ENCODE measurements at places on chromosomes 6 and 20.
A peak's percentile ranks its signal among the peaks of the same experiment; 100 is the strongest.

DNA sequence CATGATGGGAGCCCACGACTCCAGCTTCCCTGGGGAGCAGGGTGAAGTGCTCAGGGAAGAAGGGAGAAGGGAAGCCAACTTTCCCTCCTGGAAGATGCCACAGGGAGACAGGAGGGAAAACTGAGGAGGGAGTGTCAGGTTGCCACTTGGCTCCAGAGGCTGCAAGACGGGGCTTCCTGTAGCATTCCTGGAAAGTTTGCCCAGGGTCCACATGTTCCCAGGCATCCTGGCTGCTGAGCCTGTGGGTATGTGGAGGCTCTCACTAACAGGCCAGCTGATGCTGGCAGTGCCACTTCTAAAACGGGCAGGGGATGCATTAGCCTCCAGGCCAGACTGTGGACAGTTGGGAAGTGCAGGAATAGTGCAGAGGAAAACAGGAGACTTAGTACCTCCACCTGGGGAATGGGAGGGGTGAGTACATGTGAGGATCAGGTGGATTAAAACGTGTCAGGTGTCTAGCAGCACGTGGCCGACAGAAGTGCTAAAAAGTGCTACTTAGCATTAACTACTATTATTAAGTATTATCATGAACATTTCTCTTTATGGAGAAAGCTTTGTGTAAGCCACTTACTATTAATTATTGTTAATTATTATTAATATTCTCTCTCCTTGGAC is 33.2 kb downstream of the BANF2 start:
- DNase-seq, result no peak

- DNase-seq, result no peak
These were observed 429.0 kb downstream of the BMP2 start for GRCh38 chr20:7196481-7196880.

GRCh38 chr20:56634307-56634706 is 5.2 kb downstream of the TFAP2C start:
- no peak for DNase-seq

DNA sequence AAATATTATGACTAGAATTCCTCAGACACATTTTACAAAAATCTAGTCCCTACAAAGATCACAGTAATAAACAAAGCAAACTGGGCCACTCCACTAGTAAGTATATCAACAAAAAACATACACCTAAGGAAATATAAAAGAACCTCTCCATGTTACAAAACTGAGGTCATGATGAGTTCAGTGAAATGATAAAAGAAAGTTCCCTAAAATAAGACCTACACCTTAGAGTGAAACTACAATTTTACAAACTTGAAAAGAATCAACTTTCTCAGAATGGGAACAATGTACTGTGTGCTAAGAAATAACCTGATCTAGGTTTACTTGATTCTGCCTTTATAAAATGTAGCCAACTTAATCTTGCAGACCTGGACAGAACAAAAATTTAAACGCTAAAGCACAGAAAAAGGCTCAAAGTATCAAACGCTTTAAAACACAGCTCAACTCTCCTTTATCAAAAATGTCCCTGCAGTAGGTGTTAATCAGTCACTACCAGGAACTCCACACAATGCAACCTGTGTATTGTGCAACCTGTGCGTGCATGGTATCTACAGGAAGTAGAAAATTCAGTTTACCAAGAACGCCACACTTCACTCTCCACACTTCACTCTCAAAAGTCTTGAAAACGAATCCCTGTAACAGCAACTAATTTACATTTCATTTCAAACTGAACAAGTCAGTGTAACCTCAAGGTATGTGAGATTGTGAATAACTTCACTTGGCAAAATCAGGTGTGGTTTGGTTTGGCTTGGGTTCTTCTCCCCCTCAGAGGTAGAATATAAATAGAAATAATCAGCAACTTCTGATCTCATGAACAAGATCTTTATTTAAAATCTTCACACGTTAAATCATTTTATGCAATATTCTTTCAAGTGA is 1.8 kb downstream of the RALGAPA2 start:
- no peak for DNase-seq

DNA sequence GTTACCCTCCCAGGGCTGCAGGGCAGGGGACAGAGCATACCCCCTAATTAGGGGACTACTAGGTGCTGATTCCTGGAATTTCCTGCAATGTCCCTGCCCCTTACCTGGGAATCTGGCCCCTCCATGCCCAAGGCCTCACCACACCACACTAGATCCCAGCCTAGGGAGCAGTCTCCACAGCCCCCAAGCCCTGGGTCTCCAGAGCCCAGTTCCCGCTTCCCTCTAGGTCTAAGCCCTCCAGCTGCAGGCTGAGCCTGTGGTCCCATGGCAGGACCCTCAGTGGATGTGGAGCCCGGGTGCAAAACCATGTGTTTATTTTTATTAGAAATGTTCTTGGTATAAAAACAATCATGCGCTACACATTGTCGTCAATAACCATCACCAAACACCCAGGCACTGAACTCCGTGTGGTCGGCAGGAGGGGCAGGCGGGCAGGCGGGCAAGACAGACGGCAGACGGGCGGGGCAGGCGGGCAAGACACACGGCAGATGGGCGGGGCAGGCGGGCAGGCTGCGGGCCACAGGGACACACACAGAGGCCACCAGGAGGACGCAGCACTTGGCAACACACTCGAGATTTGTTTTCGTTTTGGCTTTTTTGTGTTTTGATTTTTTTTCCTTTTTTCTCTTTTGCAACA is 124.2 kb downstream of the GRM4 start:
- DNase-seq, result no peak

- no peak for DNase-seq
These were observed 763 bp downstream of the KLC4 start for GRCh38 chr6:43060034-43060754.

DNA sequence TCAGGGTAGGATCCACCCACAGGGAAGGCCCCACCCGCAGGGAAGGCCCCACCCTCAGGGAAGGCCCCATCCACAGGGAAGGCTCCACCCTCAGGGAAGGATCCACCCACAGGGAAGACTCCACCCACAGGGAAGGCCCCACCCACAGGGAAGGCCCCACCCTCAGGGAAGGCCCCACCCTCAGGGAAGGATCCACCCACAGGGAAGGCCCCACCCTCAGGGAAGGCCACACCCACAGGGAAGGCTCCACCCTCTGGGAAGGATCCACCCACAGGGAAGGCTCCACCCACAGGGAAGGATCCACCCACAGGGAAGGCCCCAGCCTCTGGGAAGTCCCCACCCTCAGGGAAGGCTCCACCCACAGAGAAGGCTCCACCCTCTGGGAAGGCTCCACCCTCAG is 40.5 kb downstream of the KCNQ2 start:
- DNase-seq, result no peak

- DNase-seq, result no peak
These were observed 29.8 kb downstream of the GFOD1 start for GRCh38 chr6:13457577-13457976.

DNA sequence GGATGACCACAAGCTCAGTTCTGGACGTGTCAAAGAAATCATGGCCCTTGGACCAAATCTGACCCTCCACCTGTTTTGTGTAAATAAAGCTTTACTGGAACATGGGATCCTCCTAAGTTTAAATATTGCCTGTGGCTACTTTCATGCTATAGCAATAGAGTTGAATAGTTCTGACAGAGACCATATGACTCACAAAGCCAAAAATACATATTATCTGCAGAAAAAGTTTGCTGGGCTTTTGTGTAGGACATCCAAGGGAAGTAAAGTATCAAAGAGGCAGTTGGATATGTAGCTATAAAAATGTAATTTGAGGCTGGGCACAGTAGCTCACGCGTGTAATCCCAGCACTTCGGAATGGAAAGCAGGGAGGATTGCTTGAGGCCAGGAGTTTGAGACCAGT is 78.9 kb downstream of the TOX2 start:
- no peak for DNase-seq

DNA sequence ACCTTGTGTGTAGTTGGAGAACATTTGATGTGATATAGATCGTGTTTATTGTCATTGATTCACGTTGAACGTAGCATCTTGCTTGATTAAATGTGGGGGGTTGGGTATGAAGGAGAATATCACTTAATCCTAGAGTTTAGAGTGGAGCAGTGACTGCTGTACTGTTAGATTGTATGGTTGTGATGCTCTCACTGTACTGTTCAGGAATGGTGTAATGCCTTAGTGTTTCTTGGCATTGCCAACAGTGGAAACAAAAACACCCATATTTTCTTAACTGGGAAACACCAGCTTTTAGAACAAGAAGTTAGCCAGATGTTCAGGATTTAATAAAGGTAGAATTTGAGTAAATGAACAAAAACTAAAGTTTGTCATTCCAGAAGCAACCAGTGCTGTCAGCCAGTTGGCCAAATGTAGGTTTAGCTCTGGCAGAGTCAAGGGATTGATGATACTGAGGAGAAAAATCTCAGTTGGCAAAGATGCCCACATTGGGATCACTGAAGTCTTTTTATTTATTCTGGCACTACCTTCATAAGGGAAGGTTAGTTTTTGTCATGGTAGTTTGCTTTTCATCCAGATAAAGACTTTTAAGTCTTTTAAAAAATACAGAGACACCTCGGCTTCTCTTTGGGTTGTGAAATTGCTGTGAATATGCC is 129.9 kb downstream of the JARID2 start:
- no peak for DNase-seq

DNA sequence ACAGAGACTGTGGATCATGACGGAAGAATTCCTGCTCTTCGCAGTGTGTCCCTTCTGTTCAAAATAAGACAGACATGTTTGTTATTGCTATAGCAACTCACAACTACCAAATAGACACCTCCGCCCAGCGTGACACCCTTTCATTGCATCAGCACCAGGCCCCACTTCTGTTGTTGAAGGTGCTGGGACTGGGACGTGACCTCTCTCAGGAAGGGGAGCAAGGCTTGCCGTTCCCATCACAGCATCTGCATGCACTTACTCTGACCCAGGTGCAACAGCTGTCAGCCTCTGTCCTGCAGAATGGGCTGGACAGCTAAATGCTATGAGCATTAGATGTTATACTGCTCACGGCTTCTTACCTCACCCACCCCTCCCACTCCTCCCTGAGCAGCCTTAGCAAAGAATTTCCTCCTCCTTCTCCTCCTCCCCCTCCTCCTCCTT is 94.1 kb downstream of the DACT2 start:
- no peak for DNase-seq

DNA sequence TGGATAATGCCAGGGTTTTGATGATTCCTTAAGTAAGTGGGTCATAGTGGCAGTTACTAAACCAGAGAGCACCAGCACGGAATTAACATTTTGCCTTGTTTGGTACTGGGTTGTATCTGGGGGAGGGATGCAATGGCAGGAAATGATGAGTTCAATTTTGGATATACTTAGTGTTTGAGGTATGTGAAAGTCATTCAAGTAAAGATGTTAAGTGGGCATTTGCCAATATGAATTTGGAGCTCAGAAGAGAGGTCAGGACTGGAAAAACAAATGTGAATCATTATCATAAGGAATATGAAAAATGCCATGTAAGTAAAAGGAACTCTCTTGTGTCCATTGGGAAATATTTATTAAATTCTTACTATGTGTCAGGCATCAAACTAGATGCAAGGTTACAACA is 6.2 kb downstream of the PXT1 start:
- DNase-seq, result no peak

GRCh38 chr6:74690365-74690764 is 515.5 kb downstream of the COL12A1 start:
- no peak for DNase-seq

GRCh38 chr6:111150577-111150976 is 63.3 kb downstream of the SLC16A10 start:
- no peak for DNase-seq

- no peak for DNase-seq
These were observed 147.5 kb upstream of the SYNDIG1 start for GRCh38 chr20:24321973-24322372.

DNA sequence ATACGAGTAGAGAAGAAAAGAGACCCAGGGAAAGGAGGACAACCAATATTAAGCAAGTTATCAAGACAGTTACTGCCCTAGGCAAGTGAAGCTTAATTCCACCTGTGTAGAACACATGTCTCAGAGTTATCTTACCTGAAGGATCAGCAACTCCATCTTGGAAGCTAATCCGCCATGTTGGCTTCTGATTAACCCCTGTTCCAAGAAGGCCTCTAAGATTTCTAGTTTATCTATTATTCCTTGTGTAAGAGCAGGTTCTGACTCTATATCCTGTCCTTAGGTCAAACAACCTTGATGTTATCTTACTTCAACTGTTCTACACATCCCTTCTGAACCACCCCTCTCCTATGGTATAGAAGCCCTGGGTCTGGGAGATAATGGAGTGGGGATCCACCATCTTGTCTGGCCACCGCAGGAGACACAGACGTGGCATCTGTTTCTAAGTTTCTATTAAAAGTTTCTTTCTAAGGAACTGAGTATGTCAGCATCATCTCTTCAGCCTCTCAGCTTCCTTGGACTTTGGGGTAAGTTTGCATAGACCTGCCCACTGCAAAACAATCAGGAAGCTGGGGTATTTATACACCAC is 27.7 kb upstream of the PTPN1 start:
- DNase-seq, result no peak

- DNase-seq, result no peak
These were observed 10.8 kb downstream of the DDX27 start for GRCh38 chr20:49230021-49230420.

GRCh38 chr6:45640081-45640491 is 262.4 kb upstream of the SUPT3H start:
- DNase-seq, result no peak

DNA sequence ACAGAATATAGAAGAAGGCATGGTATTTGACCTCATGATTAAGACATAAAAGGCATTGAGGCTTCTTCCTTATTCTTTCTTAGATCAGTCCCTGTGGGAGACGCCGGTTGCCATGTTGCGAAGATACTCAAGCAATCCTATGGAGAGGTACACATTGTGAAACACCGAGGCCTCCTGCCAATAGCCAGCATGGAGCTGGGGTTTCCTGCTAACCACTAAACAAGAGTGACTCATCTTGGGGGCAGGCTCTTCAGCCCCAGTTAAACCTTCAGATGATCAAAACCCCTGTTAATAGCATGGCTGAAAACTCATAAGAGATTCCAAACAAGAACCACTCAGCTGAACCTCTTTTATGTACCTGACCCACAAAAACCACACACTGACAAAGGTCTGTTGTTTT is 478.8 kb downstream of the CD83 start:
- DNase-seq, result peak; percentile 56

GRCh38 chr6:78093906-78094305 is 441.1 kb downstream of the MEI4 start:
- no peak for DNase-seq

GRCh38 chr20:38167851-38168760 is 3.0 kb upstream of the TGM2 start:
- DNase-seq, result peak; percentile 97

DNA sequence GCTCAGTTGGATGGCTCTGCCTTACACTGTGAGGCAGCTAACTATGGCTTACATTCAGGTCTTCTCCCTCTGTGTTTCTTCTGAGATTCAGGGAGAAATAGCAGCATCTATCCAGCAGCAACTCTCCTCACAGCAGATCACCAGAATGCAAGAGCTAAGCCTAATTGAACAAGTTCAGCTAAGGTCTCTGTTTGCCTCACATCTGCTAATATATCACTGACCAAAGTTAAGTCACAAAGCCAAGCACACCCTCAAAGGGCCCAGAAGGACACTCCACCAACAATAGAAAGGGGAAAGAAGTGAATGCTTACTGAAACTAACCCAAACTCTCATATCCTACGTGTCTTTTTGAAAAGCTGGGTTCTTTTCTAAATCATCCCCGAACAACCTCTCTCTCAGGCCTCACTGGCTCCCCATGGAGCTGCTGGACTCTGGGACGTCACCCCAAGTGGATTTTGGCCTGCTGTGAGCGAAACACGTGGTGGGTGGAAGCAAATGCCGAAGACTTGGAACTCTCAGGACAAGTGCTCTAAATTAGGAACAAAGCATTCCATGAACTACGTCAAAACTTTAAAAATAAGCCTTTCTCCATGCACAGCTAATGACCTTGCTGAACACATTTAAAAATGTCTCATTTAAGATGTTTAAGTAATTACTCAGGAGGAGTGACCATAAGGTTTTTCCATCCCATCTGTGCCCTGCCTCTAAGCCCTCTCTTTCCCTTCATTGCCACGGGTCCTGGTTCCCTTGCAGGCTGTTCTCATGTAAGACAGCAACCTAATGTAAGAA is 167.5 kb upstream of the PLCB4 start:
- no peak for DNase-seq

Measured in islet precursor cell (in vitro differentiated cells).